Dermis blood vessel endothelial cell (primary cell): ENCODE measurements at places on chromosomes 4 and X.
A peak's percentile ranks its signal among the peaks of the same experiment; 100 is the strongest.

DNA sequence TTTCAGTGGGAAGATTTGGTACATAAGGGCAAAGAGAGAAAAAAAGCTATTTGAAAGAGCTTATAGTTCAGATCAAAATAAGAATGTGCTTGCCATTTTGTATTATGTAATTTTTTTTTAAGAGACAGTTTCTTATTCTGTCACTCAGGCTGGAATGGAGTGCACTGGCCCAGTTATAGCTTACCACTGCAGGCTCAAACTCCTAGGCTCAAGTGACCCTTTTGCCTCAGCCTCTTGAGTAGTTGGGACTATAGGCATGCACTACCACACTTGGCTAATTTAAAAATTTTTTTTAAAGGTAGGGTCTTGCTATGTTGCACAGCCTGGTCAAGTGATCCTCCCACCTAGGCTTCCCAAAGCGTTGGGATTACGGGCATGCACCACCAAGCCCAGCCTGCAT is 22.2 kb upstream of the USP53 start:
- no peak for DNase-seq

DNA sequence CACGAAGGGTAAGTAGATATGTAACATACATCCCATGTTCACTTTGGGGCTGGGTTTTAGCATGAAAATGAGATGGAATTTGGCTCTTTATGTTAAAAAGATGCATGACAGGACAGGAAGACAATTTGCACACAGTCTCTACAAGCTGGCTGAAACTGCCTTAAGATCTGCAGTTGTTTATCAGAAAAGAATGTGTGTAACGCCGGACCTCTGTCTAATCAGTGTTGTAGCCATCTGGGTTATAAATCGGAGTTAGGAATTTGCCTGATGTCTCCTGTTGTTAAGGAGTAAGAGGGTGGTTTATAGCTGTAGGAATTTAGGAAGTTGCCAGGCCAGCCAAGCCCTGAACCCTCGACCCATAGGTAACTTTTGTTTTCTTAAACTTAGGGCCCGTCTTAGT is 562.9 kb upstream of the FAT1 start:
- DNase-seq, result no peak

DNA sequence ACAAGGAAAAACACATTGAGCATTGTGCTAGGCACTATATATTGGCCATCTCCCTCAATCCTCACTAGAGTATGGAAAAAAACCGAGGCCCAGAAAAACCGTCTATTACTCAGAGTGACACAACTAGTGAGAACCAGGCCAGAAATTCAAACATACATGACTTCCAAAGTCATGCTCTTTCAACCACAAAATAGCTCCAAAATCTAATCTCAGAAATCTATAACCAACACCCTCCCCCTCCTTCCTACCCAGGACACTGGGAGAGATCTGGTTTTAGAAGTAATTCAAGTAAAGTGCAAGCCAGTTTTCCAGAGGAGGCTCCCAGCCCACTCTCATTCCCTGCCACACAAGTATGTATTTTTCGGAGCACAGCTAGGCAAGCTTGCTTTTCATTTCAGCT is 7.6 kb downstream of the HS3ST1 start:
- no peak for DNase-seq

GRCh38 chrX:45824471-45824870 is 623.8 kb upstream of the DIPK2B start:
- peak; percentile 95 for DNase-seq

GRCh38 chr4:154421618-154422017 is 70.0 kb downstream of the DCHS2 start:
- no peak for DNase-seq

GRCh38 chr4:67931256-67931655 is 32.0 kb downstream of the TMPRSS11A start:
- no peak for DNase-seq

GRCh38 chr4:52693492-52693891 is 34.4 kb upstream of the USP46 start:
- DNase-seq, result no peak

GRCh38 chr4:100819505-100819904 is 301.7 kb upstream of the EMCN start:
- no peak for DNase-seq

DNA sequence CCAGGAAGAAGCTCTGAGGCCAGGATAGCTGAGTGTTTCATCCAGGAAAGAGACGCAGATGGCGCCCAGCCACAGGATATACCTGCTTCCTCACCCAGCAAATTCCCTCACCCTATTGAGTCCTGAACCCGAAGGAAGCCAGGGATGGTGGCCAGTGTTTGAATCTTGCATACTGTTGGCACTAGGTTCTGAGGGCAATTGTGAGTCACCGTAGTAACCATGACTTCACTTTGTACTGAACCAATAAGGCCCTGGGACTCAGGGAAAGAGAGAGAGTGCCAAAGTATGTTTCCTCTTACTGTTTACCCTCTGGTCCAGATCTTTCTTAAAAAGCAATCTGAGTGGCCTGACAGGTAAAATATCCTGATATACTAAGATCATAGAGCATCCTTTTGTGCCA is 25.6 kb upstream of the SMIM10L2A start:
- DNase-seq, result peak; percentile 90

DNA sequence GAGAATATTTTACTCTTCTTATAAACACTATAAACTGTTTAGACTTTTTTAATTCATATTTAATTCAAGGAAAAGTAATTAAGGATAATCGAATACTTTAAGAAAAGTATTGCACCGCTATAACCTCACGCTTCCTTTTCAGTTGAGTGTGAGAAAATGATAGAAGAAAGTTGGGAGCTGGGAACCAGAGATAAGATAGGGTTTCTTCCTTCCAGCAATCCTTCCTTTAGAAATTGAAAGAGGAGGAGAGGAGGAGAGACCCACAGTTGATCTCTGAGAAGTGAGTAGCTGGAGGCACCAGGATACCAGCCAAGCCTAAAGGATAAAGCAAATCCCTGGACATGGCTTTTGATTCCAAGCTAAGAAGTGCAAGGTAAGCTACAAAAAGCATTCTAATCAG is 242.3 kb upstream of the NOCT start:
- no peak for DNase-seq

DNA sequence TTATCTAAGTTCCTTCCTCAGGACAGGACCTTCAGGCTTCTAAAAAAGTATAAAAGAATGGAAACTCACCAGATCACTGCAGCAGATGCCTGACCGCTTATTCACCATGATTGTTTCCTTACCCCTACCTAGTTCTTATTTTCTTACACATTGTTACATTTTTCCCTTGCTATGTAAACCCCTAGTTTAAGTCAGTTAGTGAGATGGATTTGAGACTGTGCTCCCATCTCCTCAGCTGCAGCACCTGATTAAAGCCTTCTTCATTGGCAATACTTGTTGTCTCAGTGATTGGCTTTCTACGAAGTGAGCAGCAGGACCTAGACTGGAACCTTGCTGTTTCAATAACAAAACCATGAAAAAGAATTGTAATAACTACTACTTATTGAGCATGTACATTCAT is 4.7 kb downstream of the SPARCL1 start:
- no peak for DNase-seq

DNA sequence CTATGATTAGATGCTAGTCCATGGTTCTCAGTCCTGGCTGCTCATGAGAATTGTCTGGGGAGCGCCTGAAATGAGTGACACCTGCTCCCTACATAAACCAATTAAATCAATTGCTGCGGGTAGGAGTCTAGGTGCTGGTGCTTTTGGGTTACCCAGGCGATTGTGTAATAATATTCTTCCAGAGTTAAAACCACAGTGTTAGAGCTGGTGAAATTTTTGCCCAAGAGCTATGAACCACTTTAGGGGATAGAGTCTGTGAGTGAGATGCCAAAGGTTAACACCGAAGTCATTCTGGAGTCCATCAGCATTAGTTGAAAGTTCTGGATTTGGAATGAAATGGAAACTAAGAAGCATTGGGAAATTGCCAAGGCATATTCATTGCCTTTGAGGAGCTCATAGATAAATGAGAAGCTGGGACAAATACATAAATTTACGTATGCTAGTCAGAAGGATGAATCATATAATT is 15.3 kb downstream of the PDK3 start:
- no peak for DNase-seq
